ENCODE measurements at places on chromosomes 16 and 17.

DNA sequence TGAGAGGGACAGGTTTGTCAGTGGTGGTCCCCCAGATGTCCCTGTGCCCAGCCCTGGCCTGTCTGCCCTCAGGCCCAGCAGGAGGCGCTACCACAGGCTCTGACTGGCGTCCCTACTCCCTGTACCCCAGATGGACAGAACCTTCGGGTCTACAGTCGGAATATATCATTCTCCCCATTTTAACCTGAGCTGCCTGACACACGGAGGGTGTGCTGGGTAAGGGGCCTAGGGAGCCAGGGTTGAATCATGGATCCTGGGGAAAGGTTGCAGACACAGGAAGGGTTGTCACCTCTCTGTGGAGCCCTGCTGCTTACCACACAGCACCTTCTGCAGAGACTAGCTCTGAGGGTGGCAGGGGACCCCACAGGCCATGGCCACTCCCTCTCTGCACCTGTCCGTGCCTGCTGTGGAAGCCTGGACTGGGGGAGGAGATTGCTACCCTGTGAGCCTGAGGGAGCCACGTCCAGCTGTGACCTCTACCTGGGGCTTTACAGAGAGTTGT lies 162.2 kb upstream of the ZNF267 start:
- DNase-seq: no peak

DNA sequence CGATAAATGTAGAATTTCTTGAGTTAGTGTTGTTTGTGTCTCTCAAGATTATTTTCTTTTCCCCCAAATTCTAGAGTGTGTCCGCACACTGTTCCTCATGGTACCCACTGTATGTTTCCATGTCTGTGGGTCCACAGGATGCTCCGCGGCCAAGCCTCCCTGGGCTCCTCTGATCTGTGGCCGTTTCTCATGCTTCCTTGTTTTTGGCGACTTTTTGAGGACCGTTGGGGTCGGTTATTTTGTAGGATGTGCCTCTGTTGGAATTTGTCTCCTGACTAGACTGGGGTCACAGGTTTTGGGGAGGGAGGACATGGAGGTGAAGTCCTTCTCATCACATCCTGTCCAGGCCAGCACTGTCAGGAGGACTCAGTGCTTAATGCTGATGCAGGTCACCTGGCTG lies 140.0 kb downstream of the LAT start:
- no peak for DNase-seq

GRCh38 chr17:1733759-1734158 lies 8.9 kb upstream of the SERPINF2 start:
- peak; percentile 81 for DNase-seq

- peak; percentile 73 for DNase-seq
These were observed 347.9 kb downstream of the SEC14L1 start for GRCh38 chr17:77488531-77489238.

DNA sequence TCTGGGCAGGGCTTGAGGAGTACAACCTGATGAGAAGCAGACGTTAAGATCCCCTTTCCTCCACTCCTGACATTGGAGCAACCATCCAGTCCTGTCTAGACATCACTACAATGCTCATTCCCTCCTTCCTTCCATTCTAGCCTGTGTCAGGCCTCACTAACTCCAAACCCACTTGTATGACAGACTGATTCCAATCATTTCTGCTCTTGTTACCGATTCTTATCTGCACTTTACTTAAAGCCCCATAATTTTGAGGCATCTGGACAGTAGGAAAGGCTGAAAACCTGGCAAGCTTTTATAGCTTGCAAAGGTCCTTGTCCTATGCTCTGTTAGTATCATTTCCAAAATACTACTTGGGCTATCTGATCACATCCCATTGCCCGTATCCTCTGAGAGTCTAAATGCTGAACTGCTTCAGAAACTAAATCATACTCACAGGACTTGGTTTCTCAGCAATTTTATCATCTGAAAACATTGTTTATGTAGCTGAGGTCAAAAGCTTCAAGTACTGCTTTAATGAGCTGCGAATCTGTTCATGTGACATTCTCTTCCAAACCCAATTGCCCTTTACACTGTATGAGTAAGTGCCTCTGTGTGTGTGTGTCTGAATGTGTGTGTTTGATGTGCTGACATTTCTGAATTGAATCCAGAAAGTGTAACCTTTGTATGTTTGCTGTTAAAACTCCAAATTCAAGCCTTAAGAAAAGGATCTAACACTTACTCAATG lies 57.2 kb upstream of the CACNG3 start:
- no peak for DNase-seq

DNA sequence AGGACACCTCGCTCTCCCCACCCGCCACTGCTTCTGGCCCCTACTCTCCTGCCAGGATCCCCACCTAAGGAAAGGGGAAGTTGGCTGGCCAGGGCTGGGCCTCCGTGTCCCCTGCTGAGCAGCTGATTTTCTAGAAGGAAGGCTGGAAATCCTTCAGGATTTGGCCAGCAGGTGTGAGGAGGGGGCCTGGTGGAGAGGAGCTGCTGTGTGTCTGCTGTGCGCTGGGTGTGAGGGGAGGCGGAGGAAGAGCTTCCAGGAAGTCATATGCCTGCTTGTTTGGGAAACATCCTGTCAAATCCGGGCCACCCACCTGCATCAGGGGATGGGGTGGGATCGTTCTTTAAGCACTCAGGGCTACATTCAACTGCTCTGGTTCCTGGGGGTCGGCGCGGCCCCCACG lies 28.6 kb downstream of the TPSG1 start:
- DNase-seq: no peak

DNA sequence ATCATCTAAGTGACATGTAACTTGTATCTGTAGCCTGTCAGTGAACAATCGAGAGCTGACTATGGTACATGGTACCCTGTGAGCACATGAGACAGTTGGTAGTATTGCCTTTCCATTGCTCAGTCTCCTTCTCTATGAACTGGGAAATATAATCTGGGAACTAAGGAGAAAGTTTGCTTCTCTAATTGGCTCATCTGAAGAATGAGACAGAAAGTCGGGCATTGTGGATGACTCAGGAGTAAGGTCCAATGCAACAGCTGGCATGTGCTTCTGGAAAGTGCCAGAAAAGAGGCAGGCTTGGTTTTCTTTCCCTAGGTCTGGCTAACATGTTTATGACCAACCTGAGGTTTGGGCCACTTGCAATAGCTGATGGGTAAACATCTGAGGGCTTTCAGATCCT lies 51.9 kb downstream of the ZZEF1 start:
- no peak for DNase-seq

DNA sequence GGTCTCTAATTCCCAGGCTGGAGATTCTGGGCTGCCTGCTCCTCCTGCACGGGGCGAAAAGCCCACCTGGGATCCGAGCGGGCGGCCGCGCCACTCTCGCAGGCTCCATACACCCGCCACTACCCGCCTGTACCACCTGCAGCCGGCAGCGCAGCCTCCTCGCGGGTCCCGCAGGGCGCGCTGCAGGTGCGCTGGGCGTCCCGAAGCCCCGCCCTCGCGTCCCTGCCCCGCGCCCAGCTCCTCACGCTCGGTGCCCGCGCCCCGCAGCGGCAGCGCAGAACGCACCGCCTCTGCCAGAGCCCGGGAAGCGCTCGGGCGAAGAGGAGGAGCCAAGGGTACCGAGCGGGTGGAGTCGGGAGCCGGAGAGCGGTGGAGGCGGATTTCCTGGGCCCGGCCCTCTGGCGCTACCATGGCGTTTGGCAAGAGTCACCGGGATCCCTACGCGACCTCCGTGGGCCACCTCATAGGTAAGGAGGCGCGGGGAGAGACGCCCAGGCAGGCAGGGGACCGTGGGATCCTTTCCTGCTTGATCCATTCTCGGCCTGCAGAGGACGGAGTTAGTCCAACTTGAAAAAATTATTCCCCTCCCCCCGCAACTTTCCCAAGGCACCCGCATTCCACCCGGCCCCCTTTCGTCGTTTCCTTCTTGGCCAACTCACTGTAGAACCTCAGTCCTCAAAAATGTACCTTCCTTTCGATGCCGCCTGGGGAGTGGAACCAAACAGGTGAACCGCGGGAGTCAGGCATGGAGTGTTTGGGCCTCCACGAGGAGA lies at the start of gene TOM1L1:
Gene TOM1L1, plus strand, starts transcription at position 396 of the 773 bp plus-strand sequence. Its CDS starts 14 bp downstream, at position 410.
- no peak for DNase-seq

GRCh38 chr17:4229627-4230541 lies 33.9 kb downstream of the ANKFY1 start:
- DNase-seq: no peak

DNA sequence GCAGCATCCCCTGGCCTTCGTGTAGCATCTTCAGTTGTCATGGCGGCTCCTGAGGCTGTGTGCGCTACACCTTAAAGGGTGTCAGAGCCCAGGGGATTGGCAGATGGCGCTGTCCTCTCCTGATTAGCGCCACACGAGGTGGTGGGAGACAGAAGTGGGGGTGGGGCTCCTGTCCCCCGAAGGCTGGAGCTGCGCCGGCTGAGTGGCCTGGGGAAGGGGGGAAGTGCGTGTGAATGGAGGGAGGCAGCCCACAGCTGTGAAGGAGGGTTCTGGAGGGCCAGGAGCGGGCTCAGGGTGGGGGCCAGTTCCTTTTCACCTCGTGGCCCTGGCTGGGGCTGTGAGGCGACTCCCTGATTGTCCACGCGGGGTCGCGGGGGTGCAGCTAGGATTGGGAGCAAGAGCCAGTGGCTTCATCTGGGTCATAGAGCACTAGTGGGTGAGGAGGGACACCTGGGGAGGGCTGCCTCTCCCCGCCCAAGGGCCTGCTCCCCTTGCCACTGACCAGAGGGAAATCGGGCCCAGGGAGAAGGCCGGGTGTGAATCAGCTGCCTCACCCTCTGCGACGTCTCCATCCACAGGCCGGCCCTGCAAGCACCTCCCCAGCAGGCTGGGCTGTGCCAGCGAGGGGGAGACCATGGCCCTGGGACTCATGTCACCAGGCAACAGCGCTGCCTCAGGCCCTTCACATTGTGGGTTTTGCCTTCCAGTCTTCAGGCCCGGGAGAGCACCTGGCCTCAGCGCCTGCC lies 14.1 kb downstream of the BAHCC1 start:
- no peak for DNase-seq

DNA sequence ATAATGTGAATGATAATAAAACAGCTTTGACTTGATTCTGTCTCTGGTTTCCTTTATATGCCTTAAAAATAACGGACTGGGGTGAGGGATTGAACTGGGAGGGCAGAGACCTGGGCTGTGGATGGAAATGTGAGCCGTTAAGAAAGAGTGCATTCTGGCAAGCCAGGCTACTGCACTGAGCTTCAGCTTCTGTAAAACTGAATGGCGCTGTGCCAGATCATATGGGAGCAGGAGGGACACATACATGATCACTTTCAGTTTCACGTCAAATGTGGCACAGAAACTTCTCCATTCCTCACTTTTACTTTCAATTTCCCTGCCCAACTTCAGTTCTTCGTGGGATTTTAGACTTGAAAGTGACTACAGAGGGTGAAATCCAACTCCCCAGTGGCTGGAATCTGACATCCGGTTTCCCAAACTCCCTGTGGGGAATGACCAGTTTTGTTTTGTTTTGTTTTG lies 1.1 kb downstream of the MT2A start:
- DNase-seq: peak; percentile 84

DNA sequence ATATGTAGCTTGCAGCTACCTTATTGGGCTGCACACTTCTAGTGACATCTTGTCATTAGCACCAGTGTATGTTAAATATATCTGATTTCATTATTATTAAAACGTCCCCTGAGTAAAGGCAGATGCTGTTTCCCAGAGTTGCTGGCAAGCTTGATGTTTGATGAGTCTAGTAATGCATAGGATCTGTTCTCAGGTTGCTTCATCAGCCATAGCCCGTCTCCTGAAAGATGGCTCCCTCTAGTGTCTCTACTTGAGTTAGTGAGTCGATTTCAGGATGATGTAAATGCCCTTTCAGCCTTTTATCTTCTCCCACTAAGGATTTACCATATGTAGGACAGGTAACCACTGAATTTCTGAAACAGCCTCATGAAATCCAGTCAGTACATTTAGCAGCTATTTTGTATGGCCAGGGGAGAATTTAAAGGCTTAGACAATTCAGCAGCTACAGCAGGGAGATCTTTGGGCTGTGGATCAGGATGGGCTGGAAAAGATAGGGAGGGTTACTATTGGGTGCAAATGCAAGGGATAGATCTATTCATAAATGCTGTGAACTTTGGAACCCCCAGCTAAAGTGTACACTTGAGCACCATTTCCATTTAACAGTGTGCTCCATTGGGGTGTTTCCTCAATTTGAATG lies 376.3 kb downstream of the CNTNAP4 start:
- DNase-seq: no peak

- DNase-seq: no peak
These were observed 6.8 kb upstream of the ITGAD start for GRCh38 chr16:31386157-31386984.

GRCh38 chr17:81890447-81891302 lies 711 bp downstream of the ALYREF start:
- DNase-seq: peak; percentile 82

DNA sequence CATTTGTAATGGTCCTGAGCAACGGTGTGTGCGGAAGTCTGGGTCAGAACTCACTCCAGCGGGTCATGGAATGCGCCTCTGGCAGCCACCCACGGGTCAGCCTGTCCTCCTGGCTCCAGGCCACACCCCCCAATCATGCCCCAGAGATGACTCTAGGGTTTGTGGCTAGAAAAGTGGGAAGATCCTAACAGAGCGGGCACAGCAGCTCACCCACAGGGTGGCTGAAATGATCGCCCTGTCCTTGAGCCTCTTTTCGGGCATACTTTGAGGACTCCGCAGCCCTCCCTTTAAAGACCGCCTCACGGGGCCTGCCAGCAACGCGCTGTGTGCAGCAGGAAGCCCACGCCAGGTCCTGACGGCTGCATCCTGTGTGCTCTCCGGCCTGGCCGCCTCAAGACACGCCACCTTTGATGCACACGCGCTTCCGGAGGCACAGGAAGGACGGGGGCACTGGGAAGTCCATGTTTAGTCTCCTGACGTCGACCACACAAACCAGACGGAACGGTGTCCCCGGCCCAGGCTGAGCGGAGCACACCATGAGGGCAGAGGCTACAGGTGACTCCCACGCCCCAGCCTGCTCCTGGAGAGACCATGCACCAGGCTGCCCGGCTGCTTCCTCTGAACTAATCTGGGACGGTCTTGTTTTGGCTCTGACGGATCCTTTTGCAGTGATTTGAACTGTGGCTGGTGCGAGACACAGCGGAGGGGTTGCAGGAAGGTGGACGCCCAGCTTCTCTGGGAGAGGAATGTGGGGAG lies 92.9 kb downstream of the TBC1D16 start:
- DNase-seq: peak; percentile 86

GRCh38 chr16:57941016-57941664 lies 29.8 kb downstream of the CNGB1 start:
- DNase-seq: no peak

DNA sequence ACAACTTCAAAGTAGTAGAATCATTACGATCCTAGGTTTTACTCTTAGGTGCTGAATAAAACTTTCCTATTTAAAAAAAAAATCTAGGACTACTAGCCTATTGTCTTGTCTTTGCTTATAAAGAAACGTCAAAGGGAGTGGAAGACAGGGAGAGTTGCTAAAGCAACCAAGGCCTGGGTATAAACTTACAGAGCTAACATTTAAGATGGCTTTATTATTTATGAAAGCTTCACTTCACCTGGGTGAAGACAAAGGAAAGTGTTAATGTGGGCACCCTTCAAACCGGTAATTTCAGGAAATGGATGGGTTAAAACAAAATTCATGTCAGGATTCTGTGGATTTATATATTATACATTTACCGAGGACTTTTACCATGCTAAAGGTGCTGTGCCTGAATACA lies 2.5 kb downstream of the DUSP14 start:
- DNase-seq: no peak
